Stimulated activated CD4-positive, alpha-beta T cell treated with anti-CD3 and anti-CD28 coated beads, TNF-alpha, amount 100 ng/mL, for 1 hour (primary cell): ENCODE measurements at places on chromosomes 1 and 21.

DNA sequence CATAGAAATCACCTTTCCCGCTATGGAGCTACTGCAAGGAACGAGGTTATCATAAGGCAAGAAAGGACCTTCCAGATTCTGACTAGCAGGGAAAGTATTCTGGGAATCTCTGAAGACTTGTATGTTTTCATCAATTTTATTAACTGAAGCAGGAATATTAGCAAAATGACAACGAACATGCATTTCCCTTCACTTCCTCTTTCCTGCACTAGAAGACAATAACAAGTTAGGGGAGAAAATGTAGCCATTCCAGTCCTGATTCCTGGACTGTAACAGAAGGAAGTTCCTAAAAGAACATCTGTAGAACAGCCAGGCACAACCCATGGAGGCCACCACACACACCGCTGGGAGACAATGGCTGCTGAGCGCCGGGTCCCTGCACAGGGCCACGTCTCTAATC is 106.8 kb downstream of the RAVER2 start:
- DNase-seq = no peak

- peak; percentile 12 for DNase-seq
Measured at GRCh38 chr21:37463083-37463801, 96.7 kb downstream of the DYRK1A start.

- no peak for DNase-seq
Measured at GRCh38 chr1:207973898-207974568, 63.1 kb upstream of the CD34 start.

DNA sequence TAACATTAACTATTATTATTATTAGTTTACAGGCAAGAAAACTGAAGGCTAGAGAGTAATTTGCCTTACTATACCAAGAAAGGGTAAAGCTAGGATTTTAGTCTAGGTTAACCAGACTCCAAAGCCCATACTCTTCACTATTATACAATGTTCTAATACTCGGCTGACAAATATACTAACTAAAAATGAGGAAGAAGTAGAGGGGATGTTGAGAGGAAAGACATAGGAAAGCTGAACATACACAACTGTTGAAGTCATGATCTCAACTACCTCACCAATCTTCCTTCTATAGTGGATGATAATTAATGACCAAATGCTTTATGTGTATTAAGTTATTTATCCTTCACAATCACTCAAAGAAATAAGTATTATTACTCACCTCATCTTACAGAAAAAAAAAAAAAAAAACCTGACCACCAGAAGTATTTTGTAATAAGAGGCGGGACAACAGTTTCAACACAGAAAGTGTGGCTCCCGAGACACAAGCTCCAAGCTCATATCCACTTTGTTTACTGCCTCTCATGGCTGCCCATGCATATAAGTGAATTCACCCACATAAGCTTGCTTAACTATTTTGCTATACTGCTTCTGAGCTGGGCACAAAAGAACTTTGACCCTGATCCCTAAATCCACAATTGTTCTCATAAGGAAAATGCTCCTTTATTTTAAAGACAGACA is 78.0 kb downstream of the USP1 start:
- no peak for DNase-seq

DNA sequence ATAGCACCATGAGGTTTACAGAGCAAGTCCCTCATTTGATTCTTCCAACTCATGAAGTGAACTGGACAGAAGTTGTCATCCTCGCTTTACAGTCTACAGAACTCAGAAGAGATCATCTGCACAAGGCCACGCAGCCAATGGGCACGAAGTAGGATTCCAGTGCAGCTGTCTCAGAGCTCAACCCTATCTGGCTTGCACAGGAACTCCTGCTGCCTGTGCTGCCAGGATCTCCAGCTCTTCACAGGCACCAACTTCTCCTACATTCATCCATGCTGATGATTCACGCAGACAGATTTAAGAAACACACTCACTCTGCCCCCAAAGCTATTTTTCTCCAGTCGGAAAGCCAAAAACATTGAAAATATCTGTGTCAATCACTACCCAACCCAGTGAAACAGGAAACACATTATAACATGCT is 157.0 kb downstream of the RERE start:
- no peak for DNase-seq

DNA sequence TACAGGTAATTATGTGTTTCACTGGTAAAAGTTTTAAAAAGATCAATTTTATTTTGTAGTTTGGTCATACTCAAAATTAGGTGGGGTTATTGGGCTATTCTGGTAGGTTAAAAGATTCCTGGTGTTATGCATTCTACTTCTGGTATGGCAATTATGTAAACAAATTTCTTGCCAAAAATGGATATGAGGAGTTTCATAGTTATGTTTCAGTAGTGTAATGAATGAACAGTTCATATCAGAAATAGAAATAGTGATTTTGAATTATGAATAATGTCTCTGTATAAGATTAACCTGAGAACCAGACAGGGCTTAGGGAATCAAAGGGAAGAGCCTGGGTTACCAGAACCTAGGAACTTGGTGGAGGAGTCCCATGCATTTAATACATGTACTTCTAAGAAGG is 15.9 kb downstream of the ATF6 start:
- no peak for DNase-seq

DNA sequence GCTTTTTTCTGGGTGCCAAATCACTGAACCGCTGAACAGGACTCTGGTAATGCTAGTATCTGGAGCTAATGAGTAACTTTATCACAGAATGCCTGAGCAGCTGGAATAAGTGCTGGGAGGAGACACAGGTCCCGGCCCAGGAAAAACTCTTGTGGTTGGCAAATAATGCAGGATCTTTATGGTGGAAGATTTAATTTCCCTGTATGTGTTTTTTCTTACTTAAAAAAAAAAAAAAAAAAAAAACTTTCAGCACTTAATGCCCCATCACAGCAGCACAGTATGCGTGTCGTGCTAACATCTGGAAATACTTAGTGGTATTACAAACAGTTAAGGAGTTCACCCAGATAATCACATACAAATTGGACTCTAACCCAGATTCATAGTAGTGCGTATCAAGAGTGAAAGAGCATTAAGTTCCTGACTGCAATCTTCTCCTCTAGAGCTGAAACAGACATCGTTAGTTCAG is 220.7 kb downstream of the TOMM20 start:
- DNase-seq = no peak

GRCh38 chr1:167707942-167708341 is 13.8 kb upstream of the MPZL1 start:
- no peak for DNase-seq

- no peak for DNase-seq
Measured at GRCh38 chr1:95207223-95207935, 26.6 kb upstream of the RWDD3 start.

- DNase-seq = no peak
Measured at GRCh38 chr1:218948446-218948845, 225.2 kb upstream of the LYPLAL1 start.

DNA sequence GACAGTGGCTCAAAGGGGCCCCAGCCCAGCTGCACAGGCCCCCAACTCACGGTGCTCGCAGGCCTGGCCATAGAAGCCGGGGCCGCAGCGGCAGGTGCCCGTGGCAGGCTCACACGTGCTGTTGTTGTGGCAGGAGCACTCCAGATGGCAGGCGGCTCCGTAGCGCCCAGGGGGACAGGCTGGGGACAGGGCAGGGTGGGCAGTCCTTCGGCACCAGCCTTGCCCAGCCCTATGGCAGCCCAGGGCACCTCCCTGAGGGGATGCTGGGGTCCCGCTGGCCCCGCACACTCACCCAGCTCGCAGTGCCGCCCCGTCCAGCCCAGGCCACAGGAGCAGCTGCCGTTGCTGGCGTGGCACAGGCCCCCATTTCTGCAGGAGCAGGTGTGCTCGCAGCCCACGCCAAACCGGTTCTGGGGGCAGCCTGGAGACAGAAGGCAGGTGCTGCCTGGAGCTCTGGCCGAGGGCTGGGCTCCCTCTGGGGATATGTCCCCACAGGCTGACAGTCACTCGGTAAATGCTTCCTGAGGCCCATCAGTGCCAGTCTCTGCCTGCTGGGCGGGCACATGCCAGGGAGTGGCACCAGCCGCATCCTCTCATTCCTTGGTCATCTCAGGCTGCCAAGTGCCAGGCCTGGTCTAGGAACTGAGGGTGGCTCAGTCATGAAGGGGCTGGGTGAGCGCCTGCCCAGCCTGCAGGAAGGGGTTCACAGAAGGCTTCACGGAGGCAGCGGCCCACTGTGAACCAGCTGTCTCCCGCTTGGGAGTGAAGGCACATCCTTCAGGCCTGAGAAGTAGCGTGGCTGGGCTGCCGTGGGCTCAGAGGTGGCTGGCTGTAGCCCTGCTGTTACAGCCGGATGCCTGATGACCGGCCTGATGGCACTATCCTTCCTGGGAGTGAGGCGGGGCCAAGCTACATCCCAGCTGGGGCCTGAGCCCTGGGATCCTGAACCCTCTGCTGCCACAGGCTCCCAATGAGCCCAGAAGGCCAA is 40.1 kb downstream of the ARHGEF16 start:
- no peak for DNase-seq

- DNase-seq = no peak
Measured at GRCh38 chr1:167196166-167196565, 24.5 kb upstream of the POU2F1 start.

GRCh38 chr21:36487641-36488307 is 7.9 kb upstream of the CLDN14 start:
- no peak for DNase-seq

DNA sequence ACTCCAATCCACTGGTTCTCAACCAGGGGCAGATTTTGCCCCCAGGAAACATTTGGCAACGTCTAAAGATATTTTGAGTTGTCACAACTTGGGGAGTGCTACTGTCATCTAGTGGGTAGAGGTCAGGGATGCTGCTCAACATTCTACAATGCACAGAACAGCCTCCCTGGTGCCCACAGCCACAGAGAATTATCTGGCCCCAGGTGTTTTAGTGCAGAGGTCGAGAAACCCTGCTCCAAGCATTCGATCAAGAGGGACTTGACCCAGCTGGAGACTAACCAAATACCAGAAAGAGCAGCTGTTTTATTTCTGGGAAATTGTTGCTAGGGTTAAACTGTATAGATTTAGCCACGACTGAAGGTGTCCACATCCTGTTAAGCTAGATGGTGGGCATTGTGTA is 19.2 kb downstream of the CD247 start:
- DNase-seq = no peak

DNA sequence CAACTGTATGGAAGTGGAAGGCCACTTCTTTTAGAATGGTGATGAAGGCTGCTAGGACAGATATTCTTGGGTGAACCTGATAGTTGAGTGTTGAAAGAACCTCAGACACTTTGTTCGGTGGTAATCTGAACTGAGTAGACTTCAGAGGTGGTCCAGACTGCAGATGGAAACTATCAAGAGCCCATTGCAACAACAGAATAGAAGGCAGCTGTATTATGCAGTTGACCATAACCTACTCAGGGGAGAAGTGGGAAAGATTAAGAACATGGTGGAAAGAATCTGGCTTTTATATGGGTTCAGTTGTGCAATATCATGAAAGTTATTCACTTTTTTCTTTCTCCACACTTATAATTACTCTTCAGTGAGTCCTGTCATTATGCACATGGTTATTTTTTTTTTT is 194.0 kb downstream of the KCNK2 start:
- no peak for DNase-seq

DNA sequence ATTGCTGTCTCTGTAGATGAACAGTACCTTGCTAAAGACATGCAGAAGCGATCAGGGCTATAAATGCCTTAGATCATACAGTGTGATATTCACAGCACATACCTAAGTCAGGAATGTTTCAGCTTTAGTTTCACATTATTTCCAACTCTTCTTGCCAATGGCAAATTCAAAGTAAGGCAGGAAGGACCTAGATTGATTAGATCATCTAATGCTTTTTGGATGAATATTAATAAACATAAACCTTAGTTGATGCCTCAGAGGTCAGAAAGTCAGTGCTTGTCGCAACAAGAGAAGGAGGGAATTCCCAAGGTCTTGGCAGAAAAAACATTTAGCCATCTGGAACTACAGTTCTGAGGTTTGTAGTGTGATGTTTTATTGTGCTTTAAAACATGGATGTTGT is 122.3 kb downstream of the TNFSF18 start:
- no peak for DNase-seq

DNA sequence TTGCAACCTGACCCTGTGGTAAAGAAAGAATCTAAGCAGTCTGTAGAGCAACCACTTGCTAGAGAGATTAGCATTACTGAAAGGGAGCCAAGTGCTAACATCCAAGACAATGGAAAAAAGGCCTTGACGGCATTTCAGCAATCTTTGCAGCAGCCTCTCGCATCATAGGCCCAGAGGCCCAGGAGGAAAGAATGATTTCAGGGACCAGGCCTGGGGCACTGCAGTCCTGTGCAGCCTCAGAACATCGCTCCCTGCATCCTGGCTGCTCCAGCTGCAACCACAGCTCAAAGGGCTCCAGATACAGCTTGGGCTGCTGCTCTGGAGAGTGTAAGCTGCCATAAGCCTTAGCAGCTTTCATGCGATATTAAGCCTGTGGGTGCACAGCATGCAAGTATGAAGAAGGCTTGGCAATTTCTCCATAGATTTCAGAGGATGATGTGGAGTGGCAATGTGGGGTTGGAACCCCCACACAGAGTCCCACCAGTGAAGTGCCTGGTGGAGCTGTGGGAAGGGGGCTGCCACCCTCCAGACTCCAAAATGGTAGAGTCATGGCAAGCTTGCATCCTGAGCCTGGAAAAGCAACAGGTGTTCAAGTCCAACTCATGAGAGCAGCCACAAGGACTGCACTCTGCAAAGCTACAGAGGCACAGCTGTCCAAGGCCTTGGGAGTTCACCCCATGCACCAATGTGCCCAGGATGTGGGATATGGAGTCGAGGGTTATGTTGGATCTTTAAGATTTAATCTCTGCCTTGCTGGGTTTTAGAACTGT is 110.6 kb upstream of the HMGB4 start:
- DNase-seq = no peak

DNA sequence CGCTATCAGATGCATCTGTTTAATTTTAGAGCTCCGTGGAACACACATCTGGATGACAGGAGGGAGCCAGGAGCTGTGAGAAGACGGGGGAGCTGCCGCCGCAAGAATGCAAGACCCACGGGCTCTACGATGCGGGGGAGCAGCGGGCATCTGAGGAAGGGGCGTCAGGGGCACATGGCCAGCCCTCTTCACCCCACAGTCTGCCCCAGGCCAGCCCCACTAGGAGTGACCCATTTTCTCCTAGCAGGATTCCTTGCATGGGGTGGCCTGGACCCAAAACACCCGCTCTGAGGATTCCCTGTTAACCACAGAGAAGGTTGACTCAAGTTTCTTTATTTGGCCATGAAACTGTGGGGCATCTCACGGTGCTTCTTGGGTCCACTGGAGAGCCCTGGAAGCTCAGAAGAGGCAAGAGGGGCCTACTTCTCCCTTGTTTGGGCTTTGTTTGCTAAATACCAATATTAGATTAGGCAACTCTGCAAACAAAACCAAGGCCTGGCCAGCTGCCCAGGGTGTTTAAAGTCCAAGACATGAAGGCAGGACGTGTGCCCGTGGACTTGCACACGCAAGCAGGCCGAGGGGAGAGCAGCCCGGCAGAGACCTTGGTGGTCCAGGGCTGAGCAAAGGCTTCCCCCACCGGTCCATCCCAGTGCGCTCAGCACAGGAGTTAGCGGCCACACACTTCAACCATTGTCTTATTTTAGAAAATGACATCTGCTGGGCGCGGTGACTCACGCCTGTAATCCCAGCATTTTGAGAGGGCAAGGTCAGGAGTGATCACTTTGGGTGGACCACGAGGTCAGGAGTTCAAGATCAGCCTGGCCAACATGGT is 89.8 kb downstream of the DHRS3 start:
- no peak for DNase-seq

- DNase-seq = no peak
Measured at GRCh38 chr1:33360367-33360766, 39.5 kb upstream of the A3GALT2 start.

- no peak for DNase-seq
Measured at GRCh38 chr1:67683316-67683715, 1.7 kb upstream of the GADD45A start.

- DNase-seq = no peak
Measured at GRCh38 chr1:91011726-91012125, 10.1 kb downstream of the ZNF644 start.

- DNase-seq = no peak
Measured at GRCh38 chr1:47532921-47533792, 95.3 kb downstream of the FOXD2 start.
